ENCODE measurements at places on chromosomes 7 and 10.

GRCh38 chr7:47915616-47915976, 32.7 kb downstream of the PKD1L1 start:
- DNase-seq = no peak

- no peak for DNase-seq
Observed at GRCh38 chr7:6271694-6272440, 557 bp downstream of the CYTH3 start.

- no peak for DNase-seq
Observed at GRCh38 chr10:30442019-30442606, 8.1 kb downstream of the MAP3K8 start.

DNA sequence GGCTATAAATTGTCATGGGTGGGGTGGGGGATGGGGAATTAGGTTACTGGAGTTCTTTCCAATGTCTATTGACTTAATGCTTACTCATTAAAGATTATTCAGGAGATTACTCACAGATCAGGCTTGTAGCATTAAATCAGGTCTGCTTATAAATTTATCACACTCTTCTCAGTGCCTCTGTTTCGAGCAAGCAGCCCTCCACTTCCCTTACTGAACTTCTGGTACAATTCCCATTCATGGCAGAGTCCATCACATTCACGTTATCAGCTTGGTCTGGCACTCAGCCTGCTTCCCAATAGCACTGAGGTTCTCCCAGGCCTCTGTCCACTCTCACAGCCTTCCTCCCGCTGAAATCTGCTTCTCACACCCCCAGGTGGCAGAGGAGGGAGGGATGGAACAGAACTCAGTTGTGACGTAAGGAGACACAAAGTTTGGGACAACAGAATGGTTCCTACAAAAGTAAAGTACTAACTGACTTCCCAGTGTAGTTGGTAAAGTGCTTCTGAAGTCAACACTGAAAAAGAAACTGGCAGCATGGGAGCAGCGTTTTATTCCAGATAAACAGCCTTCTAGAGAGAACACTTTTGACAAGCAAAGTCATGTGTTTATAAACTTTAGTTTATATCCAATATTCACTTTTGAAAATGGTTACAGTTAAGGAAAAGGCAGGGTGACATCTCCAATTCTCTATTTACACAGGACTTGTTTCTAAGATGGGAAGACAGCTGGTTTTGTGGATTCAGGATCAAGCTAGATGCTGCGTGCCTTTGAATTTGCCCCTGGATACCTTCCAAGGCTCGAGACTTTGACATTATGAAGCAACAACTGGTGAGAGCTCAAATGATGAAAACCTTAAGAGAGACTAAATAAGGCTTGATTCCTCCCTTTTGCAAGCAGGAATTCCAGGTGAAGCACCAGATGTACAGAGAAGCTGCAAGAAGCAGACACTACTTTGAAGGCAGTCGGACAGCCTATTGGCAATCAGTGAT, 81.4 kb downstream of the ATXN7L1 start:
- DNase-seq = no peak

GRCh38 chr7:138235207-138235606, 158.9 kb downstream of the AKR1D1 start:
- DNase-seq = no peak

GRCh38 chr10:88793712-88794299, 8.7 kb upstream of the LIPM start:
- peak; percentile 9 for DNase-seq

DNA sequence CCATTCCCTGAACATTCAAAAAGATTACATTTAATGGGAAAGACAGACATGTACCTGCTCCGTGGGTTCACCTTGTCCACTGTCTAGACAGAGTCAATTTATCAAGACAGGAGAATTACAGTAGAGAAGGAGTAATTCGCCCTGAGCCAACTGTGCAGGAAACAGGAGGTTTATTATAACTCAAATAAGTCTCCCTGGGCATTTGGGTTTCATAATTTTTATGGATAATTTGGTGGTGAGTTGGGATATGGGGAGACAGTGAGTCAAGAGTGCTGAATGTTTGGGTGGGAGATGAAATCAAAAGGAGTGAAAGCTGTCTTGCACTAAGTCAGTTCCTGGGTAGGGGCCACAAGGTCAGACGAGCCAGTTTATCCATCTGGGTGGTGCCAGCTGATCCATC, 165.9 kb upstream of the NAMPT start:
- DNase-seq = no peak

DNA sequence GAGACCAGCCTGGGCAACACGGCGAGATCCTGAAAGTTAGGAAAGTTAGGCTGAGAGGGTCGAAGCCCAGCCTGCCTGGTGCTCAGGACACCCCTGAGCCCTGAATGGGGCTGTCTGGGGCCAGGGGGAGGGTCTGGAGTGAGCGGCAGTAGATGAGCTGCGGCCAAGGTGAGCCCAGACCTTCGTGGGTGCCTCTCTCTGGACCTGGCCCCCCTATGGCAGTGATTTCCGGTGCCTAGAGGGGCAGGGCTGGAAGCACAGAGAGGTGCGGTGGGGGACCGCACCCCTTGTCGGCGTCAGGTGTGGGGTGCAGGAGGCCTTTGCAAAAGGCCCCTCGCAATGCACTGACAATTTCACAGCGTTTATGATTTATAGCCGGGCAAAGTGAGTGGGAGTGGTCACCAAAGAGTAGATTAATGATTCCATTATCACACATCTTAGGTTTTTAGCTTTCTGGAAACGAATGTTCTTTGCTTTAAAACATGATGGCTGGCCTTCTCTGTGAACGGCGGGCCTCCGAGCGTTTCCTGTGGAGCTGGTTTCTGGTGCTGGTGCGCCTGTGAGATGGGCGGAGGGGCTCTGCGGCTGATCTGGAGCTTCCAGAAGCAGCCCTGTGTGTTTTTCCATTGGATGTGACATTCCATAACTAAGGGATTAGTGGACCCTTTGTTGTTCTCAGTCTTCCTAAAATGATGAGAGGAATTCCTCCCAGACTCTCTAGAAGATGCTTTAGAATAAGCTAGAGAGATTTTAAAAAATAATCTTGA, 171.0 kb upstream of the ZNF32 start:
- no peak for DNase-seq

DNA sequence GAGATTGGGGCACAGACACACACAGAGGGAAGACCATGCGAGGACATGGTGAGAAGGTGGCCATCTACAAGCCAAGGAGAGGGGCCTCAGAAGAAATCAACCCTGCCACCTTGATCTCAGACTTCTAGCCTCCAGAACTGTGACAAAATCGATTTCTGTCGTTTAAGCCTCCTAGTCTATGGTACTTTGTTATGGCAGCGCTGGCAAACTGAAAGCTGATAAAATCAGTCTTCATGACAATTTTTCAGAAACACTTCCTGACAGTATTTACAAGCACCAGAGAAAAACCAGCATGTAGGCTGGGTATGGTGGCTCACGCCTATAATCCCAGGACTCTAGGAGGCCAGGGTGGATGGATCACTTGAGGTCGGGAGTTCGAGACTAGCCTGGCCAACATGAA, 4.2 kb downstream of the PARP12 start:
- DNase-seq = no peak

- no peak for DNase-seq
Observed at GRCh38 chr10:28250358-28250757, 52.5 kb downstream of the MPP7 start.

- DNase-seq = no peak
Observed at GRCh38 chr7:98945852-98946251, 67.5 kb downstream of the TRRAP start.

GRCh38 chr10:5534051-5534821, 9.5 kb downstream of the CALML3 start:
- no peak for DNase-seq

GRCh38 chr10:11533328-11533781, 78.1 kb downstream of the USP6NL start:
- no peak for DNase-seq

GRCh38 chr7:145263886-145264285, 428.0 kb upstream of the TPK1 start:
- no peak for DNase-seq

DNA sequence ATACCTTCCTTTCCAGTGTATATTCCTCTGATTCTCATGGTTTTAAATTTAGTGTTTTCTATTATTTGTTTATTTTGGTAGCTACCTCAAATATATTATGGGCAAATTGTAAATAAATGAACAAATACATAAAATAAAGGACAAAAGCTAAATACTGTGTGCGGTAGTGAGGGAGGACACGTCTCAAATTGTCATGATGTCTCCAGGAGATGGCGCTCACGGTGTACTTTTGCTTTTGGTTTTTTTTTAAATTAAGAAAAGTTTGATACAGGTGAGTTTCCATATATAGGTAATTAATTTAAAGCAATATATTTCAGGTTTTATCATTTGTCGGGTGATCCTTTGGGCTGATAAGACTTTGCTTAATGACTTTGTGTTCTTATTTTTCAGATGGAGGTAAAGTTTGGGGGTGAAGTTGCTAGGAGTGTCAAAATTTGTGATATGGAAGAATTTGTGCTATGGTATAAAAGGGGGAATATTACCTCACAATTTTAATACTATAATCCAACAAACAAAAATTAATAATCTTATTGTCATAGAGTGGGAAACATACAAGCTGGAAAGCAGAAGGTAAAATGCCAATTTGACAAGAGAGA, 68.4 kb upstream of the TMEM229A start:
- DNase-seq = no peak

Measured in amniotic stem cell (primary cell).